ENCODE measurements at places on chromosomes 11 and 22.

DNA sequence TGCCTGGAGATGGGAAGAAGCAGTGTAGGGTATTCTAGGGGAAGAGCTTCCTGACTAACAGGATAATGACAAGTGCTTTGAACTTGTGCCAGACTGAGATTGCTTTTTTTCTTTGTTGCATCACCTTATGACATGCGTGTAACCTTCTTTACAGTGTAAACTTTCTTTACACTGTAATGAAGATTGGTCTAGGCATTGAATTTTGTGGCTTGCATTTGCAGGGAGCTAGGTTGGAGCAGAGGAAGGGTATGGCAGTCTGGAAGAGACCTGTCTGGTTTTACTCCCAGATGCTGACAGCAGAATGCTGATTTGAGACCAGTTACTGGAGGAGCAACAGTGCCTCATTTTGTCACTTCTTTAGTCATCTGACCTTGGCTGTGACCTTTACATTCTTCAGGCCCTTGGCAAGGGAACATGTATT is 5.6 kb downstream of the DDB2 start:
- no peak for DNase-seq

GRCh38 chr22:46027211-46028105 is 50.5 kb upstream of the WNT7B start:
- DNase-seq = no peak

DNA sequence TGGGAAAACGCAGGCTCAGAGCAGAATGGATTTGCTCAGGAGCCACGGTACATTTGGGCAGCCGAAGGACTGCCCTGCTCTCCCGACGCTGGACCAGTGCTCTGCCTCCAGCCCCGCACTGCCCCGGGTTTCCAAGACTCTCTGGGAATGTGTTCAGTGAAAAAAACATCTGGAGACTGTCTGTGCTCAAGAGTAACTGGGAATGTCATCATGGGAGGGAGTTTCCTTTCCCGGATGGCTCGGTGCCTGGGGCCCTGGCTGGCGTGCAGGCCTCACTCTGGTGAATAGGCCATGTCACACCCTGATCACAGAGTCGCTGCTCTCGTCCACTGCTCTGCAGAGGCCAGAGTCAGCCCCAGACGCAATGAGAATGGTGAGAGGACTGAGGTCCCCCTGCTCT is 9.8 kb upstream of the APOL6 start:
- DNase-seq = no peak

DNA sequence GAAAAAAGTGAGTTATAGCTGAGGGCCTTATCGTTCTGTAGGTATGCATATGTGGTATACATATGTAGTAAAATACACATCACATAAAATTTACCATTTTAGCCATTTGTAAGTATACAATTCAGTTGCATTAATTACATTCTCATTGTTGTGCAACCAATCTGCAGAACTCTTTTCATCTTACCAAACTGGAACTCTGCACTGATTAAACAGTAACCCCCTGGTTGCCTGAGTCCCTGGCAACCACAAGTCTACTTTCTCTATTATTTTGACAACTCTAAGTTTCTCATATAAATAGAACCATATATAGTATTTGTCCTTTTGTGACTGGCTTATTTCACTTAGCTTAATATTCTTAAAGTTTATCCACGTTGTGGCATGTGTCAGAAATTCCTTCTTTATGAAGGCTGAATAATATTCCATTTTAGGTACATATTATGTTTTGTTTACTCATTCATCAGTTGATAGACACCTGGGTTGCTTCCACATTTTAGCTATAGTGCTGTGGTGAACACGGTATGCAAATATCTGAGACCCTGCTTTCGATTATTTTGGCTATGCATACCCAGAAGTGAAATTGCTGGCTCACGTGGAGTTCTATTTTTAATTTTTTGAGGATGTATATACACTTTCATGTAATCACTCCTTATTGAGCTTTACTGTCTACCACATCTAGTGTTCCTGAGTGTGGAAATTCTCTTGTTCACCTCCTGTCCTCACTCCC is 1.6 kb upstream of the DDX10 start:
- DNase-seq = no peak

- no peak for DNase-seq
These were observed 200.6 kb downstream of the CEP164 start for GRCh38 chr11:117528097-117528721.

GRCh38 chr11:59417023-59417422 is 9.2 kb downstream of the OR5A2 start:
- no peak for DNase-seq

DNA sequence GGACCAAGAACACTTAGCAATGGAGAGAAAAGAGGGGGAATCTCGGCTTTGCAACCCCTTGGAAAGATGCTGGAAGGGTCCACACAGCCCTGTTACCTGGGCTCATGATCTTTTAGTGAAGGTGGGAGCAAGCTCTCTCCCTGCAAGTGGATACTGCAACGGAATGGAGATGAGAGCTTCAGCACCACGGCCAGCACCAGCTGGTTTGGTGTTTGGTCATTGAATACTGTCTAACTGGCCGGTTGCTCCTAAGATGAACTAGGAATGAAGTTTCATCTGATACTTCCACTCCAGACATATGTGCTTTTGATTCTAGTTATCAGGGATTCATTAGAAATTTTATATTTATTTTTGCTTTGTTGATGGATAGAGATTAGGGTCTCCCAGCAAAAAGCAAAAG is 16.3 kb downstream of the HTR3A start:
- no peak for DNase-seq

GRCh38 chr11:123302751-123303195 is 107.7 kb upstream of the CLMP start:
- no peak for DNase-seq

- DNase-seq = no peak
These were observed 9.1 kb downstream of the LINC01488 start for GRCh38 chr11:69490516-69490915.

DNA sequence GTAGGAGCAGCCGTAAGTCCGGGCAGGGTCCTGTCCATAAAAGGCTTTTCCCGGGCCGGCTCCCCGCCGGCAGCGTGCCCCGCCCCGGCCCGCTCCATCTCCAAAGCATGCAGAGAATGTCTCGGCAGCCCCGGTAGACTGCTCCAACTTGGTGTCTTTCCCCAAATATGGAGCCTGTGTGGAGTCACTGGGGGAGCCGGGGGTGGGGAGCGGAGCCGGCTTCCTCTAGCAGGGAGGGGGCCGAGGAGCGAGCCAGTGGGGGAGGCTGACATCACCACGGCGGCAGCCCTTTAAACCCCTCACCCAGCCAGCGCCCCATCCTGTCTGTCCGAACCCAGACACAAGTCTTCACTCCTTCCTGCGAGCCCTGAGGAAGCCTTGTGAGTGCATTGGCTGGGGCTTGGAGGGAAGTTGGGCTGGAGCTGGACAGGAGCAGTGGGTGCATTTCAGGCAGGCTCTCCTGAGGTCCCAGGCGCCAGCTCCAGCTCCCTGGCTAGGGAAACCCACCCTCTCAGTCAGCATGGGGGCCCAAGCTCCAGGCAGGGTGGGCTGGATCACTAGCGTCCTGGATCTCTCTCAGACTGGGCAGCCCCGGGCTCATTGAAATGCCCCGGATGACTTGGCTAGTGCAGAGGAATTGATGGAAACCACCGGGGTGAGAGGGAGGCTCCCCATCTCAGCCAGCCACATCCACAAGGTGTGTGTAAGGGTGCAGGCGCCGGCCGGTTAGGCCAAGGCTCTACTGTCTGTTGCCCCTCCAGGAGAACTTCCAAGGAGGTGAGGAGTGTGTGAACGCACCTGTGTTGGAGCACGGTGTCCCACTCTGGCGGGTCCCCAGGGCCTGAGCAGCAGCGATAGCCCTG is at the start of gene TAGLN:
Gene TAGLN, plus strand, starts transcription at position 318 of the 863 bp plus-strand sequence. CDS start 3,644 bp downstream, outside the sequence.
- no peak for DNase-seq

- no peak for DNase-seq
These were observed 104.9 kb upstream of the GAL start for GRCh38 chr11:68579455-68579854.

DNA sequence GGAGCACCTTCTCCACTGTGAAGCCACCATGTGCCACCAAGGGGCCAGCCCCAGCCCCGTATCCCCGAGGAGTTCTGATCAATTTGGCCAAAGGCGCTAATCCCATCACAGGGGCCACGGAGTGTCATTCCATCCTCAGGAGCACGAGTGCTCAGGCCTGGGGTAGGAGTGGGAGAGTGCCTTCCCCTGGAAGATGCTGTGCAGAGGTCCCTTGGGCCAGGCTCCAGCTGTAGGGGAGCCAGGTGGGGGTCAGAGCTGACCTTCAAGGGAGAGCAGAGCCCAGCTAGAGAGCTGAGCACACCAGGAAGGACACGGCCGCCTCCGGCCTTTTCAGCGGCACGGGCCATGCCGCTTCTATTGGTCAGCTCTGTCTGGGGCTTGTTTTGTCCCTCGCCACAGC is 1459.9 kb downstream of the BRD1 start:
- no peak for DNase-seq

GRCh38 chr11:121445071-121445768 is 6.9 kb upstream of the SORL1 start:
- no peak for DNase-seq

Measured in activated T-helper 9 cell treated with anti-CD3 and anti-CD28 coated beads, Interleukin-2, amount 50 U/mL, for 16 hours (primary cell).